ENCODE measurements at places on chromosomes 7 and 10. TPM values are rescaled to one million over a fixed set of nuclear protein-coding genes. Genes with fewer than 3 reads are reported as not detected.

C10orf62 gene
- not detected for total RNA-seq

LRRC18 gene
- not detected for total RNA-seq

- no peak for DNase-seq
- H3K27ac ChIP-seq, result no peak overlapping the region
- H3K4me1 ChIP-seq, result no peaks in the 10 kb centered on the region
- no peaks in the 10 kb centered on the region for H3K27me3 ChIP-seq
- no peak overlapping the region for H3K4me3 ChIP-seq
- no peaks in the 10 kb centered on the region for H3K36me3 ChIP-seq
Observed at GRCh38 chr7:30391806-30392205, 86.8 kb downstream of the NOD1 start.

DNA sequence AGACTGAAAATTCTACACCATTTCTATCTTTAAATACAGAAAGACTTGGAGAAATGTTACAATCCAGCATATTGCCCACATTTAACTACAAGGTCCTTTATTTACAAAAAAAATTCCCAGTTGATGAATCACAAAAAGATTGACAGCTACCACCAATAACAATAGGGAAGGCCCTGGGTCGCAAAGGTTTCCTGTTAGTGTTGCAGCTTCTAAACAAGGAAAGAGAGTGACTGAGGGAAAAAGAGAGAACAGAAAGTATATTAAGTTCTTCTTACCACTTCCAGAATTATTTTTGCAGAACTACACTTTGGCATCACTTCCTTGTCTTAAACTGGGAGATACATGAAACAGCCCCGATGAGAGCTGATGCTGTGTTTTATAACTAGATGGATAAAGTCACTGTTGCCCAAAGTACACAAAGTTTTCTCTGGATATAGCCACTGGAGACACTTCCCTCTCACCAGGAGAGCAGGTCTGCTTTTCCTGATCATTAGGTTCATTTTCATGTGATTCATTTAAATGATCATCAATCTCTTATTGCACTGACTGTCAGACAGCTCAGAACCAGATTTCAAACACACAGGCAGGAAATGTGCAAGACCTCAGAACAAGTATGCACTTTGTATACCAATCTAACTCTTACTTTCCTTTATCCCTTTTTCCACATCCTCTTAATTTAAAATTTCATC, 57.0 kb downstream of the SHTN1 start:
- H3K4me3 ChIP-seq, result no peak overlapping the region
- peak overlapping the region; percentile 69 for H3K27ac ChIP-seq
- H3K4me1 ChIP-seq, result no peaks in the 10 kb centered on the region
- no peaks in the 10 kb centered on the region for H3K27me3 ChIP-seq
- H3K36me3 ChIP-seq, result peaks cover 59% of the 10 kb centered on the region
- DNase-seq, result no peak

DNA sequence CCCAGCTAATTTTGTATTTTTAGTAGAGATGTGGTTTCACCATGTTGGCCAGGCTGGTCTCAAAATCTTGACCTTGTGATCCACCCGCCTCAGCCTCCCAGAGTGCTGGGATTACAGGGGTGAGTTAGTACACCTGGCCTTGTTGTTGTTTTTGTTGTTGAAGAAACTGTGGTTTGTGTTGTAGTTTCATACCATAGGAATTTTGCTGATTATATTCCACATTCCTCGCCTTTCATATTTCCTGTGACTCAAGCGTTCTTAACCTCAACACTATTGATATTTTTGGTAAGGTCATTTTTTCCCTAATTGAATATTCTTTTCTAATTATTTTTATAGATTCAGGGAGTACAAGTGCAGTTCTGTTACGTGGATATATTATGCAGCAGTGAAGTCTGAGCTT, 16.7 kb downstream of the LIPF start:
- no peaks in the 10 kb centered on the region for H3K36me3 ChIP-seq
- H3K4me3 ChIP-seq, result no peak overlapping the region
- no peaks in the 10 kb centered on the region for H3K4me1 ChIP-seq
- no peak overlapping the region for H3K27ac ChIP-seq

Measured in K562 (cell line).